ENCODE measurements at places on chromosomes 2 and 18.

DNA sequence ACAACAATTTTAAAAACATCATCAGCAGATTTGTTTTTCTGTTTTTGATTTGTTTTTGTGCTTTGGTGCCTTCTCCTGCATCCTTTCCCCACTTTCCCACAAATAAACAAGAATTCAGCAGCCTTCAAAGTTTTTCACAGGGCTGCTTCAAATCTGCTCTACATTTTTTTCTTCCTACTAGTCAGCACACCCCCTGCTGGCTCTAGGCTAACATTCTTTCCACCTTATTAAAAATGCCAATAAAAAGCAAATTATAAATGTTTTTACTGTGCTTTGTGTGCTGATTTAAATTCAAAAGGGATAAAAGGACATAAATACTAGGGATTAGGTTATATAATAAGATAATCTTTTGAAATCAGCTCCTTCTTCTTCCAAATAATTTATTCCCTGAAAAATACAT is 6.2 kb upstream of the CNTNAP5 start:
- DNase-seq = no peak

DNA sequence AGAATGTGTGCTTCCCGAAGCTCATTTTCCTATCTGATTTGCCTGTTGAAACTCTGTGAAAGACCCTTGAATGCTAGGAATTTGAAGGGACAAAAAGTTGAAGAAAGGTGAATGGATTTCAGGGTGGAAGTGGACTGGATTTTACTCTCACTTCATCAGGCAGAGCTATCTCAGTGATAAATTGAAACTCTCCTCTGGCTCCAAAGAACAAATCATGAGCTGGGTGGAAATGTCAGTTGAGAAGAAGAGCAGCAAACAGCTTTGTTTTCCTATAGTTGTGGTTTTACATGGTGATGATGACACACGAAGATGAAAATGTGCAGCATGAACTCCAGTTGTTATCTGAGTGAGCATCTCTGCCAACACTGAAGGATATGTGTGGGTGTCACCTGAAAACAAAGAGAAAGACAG is 34.4 kb downstream of the CD28 start:
- DNase-seq = peak; percentile 18

GRCh38 chr18:9989481-9989880 is 75.7 kb downstream of the VAPA start:
- no peak for DNase-seq

DNA sequence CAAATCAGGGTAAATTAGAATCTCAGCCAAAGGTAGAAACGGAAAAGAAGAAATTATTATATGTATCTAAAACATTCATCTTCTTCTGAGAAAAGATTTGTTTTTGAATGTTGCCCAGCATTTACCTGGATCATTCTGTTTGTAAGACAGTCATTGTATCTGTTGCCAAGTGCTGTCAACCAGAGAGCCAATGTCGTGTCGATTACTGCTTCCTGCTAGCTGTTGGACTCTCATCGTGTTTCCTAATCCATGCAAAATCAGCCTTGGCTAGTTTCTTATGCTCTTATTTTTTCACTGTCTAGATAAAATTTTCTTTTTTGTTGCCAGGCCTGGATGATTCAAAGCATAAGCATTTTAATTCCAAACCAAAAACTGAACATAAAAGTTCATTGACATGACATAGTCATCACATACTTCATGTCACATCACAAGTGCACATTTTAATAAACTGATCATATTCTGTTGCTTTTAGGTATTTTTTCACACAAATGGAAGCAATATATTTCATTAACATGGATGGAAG is 202.3 kb downstream of the KCNH7 start:
- no peak for DNase-seq

GRCh38 chr2:40384714-40385113 is 67.2 kb downstream of the SLC8A1 start:
- DNase-seq = peak; percentile 5

- no peak for DNase-seq
Observed at GRCh38 chr2:3264010-3264744, 113.4 kb downstream of the EIPR1 start.

DNA sequence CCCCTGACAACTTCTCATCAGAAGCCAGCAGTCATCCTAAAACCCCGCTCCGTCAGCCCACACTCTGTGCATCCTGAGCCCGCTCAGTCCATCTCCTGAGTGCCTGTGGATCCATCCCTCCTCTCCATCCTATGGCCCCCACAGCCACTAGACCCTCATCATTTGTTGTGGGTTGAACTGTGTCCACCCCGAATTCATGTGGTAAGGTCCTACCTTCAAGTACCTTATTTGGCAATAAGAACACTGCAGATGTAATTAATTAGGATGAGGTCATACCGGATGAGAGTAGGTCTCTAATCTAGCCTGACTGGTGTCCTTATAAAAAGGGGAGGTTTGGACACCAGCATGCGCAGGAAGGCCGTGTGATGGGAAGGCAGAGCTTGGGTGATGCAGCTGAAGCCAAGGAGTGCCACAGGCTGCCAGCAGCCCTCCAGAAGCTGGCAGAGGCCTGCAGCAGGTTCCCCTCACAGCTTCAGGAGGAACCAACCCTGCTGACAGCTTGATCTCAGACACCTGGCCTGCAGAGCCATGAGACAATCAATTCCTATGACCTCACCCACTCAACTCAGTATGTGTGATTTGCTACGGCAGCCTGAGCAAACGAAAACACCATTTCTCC is 192.4 kb downstream of the ZBTB7C start:
- DNase-seq = no peak

DNA sequence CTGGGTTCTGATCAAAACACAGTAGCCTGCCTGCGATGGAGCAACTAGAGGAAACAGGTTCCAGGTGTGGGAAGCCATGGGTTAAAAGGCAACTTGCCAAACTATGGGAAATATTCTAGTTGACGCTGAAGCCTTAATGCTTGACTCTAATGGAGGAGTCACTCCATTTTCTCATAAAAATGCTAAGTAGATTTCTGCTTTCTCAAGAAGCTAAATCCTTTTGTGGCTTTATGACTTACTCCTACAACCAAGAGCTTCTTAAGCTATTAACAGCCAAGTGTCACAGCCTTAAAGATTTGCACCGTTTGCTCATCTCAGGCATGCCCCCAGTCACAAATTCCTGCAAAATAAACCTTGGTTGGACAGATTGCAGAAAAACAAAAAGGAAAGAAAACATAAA is 25.2 kb downstream of the ANKRD44 start:
- DNase-seq = no peak

DNA sequence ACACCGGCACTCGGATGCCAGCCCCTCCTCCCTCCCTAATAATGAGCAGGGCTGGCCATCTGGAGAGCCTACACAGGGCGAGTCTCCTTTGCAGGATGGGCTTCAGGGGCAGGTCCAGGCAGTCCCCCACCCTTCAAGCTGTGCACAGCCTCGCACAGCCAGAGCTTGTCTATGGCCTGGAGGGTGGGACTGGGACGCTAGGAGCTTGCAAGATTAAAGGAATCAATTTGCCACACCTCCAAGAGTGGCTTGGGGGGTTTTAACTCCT is 43.9 kb upstream of the OTOF start:
- DNase-seq = no peak

GRCh38 chr2:216202626-216203250 is 93.6 kb downstream of the XRCC5 start:
- no peak for DNase-seq

DNA sequence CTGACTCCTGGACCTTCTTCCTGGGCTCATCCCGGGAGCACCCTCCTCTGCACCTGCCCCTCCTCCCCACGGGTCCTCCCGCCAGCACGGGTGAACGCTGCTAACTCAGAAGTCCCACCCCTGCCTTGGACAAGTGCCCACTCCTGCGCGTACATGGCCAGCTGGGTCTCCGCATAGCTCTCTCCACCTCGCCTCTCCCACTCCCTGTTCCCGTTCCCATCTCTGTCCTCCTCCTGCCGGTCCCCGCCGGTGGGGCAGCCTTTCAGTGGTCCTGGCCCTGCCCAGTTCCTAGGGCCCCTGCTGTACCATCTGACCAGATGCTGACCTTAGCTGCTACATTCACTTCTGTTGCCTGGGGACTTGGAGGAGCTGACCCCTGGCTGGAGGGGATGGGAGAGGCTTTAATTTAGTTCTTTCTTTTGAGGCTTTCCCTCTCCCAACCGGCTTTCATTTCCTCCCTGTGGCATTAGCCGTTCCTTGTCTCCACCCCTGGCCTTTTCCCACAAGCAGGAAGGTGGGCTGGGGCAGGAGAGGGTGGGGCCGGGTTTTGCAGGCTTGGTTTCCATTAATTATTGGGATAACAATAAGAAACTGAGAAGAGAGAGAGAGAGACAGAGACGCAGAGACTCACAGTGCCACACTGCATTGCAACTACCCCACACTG is 136.1 kb downstream of the SH3BP4 start:
- no peak for DNase-seq

DNA sequence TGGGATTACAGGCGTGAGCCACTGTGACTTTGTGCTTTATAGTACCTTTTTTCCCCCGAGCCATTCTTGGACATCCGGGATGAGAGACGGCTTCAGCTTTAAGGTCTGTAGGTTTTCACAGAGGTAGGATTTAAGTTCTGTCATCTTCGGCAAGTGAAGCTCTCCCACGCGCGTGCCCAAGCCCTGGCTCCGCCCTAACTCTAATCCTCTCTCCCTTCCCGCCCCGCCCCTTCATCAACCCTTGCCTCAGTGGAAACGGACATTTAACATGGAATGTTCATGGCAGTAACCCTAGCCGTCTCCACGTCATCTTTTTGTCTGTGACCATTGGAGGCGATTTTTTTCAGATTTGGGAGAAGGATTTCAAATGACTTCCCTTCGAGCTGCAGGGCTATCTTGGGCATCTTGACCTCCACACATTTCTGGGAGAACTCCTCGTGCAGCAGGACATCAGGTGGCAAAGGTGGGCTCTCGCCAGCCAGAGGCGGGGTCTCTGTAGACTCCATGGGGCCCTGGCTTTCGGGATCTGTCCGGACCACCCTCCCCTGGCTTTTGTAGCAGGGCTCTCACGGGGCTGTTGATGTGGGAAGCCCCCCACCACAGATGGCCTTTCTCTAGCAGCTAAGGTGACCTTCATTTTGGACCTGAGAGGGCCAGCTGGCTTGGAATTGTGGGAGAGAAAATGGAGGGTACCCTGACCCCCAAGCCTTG is 6.8 kb downstream of the COLEC11 start:
- DNase-seq = no peak

DNA sequence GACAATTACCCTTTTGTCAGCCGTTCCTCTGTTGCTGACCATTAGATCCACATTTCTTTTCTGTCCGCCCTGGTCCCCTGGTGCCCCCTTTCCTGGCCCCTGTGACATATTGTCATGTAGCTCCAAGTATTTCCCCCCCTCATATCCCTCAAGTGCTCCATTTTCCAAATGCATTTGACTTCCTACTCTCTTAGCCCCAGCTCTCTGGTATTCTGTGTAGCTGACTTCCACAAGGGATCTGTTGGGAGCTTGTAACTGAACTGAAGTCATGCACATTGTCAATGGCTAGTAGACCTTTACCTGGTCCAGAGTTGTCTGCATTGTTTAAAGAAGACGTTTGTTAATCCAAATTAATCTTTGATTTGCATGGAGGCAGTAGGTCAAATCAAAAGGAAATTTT is 34.8 kb downstream of the LIPG start:
- DNase-seq = no peak

GRCh38 chr2:123528996-123529707 is 495.9 kb upstream of the CNTNAP5 start:
- DNase-seq = no peak

- no peak for DNase-seq
Observed at GRCh38 chr2:25204190-25204838, 35.9 kb upstream of the POMC start.

- DNase-seq = peak; percentile 11
Observed at GRCh38 chr2:157256626-157257025, 879 bp upstream of the GALNT5 start.

GRCh38 chr18:26135548-26135947 is 1.9 kb downstream of the PSMA8 start:
- no peak for DNase-seq

- peak; percentile 73 for DNase-seq
Observed at GRCh38 chr2:174344716-174345461, 10.1 kb downstream of the SP9 start.

DNA sequence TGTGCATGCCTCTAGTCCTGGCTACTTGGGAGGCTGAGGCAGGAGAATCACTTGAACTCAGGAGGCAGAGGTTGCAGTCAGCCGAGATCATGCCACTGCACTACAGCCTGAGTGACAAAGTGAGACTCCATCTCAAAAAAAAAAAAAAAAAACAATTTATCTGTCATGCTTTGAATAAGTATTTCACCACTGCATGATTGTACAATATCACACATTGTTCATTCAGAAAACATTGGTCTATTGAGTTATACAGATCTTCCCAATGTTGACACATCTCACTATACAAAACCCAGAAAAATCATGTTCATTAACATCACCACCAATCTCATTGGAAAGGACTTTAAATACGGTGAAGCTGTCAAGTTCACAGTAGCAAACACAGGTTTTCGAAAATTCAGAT is 46.8 kb upstream of the PPM1B start:
- no peak for DNase-seq

GRCh38 chr18:78727877-78728783 is 251.5 kb upstream of the SALL3 start:
- no peak for DNase-seq

DNA sequence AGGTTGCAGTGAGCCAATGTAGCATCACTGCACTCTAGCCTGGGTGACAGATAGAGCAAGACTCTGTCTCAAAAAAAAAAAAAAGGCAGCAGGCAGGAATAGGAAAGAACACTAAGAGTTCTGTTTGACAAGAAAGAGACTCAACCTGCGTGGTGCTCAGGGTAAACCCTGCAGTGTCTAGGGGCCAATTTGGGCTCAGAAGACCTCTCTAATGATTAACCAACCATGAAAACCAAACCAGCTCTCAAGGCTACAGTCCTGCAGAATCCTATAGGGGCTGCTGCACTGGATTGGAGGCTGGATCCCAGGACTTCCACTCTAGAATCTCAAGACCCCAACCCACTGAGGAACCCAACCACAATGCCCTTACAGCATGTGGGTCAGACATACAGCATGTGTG is 2.4 kb downstream of the TRABD2A start:
- no peak for DNase-seq

DNA sequence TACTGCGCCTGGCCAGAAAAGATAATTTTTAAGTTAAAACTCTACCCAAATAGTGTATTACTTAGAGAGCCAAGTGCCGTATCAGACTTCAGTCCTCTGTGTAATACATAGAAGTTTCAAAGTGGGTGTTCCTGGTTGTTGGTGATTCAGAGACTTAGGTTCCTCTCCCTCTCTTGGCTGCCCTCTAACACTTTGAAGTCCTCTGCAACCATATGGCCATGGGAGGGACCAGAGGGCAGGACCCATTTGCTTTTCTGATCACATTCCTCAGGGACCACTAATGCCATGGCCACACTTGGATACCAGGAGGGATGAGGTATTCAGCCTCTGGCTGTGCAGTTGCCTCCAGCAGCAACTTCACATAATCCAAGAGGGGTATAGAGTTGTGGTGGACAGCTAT is 131.5 kb downstream of the CAPN13 start:
- DNase-seq = no peak
